ENCODE measurements at places on chromosomes 16 and 17.

DNA sequence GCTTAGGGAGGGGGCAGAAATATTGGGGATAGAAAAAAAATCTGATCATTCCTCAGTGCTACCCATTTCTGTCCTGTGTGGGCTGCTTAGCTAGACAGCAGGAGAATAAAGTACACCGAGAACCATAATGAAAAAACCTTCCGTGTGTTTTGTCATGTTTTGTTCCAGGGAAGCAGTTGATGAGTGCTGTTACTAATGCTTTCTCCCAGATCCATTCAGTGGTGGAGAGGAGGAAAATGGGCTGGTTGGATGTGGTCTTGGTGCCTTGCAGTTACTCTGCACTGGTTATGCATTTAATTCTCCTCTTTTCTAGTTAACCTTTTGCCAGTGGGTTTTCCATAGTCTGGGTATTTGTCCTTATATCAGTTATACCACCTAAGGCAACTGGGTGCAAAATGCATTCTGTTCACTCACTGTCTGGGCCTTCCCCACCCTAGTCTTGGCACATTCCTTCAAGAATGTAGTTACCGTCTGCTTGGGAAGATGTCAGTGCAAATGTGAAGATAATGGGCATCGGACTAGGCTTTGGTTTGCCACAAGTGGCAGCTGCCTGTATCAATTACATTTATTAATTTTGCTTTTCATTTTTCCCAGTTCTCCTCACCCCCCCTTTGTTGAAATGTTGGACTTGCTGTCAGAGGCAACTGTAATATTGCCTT is 9.3 kb upstream of the TBKBP1 start:
- no peak for DNase-seq

GRCh38 chr17:42675965-42676423 is 800 bp downstream of the PLEKHH3 start:
- peak; percentile 58 for DNase-seq

DNA sequence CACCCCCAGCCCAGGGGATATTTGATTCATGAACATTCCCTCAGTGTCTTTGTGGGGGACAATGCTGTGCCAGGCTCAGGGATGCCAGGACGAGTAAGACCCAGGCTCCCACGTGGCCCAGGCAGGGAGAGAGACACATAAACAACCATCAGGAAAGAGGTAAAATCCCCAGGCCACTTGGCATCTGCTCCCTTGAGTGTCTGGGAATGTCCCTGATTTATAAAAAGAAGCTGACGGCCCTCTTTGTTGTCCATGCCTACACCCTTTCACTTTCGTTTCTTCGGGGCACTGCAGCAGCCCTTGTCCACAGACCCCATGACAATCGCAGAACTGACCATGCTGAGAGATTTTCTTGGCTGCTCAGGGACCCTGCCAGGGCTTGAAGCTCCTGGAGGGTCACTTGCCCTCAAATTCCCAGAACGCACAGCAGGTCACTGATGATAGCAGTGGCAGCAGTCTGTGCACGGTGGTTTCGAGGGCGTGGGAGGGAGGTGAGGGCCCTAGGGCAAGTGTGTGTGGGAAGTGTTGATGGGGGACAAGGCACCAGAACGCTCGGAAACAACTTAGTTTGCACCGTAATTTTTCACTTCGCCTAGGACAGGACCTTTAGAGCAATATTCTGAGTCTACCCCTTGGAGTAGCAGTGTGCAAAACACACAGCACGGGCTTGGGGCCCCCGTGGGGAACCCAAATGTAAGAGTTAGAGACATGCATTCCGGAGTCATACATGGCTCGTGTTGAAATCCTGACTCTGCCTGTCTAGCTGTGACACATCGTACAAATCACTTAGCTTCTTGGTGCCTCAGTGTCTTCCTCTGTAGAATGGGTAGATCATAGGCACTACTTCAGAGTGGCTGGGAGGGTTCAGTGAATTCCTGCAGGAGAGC is 4.7 kb downstream of the NOD2 start:
- DNase-seq: peak; percentile 72

GRCh38 chr17:46163929-46164594 is 29.2 kb downstream of the KANSL1 start:
- no peak for DNase-seq

GRCh38 chr17:8930649-8931048 is 34.9 kb downstream of the PIK3R5 start:
- no peak for DNase-seq

Measured in tongue (tissue), 3 donors.